Inflammatory macrophage treated with lipopolysaccharide for 4 hours (primary cell): ENCODE measurements at places on chromosomes 12 and 14.

DNA sequence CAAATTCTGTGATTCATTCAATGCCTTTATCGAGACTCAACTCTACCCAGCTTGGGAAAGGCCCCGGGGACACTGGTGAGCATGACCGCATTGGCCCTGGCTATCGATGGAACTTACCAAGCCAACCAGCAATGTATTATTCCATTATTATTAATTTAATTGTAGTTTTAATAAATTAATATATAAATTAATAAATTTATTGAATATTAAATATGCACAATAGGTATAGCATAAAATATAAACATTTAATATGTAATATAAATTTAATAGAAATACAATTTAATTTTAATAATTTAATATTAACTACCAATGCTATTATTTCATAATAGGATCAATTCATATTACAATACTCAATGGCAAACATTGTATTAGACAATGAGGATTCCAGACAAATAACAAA is 163.4 kb downstream of the DPF3 start:
- DNase-seq = no peak

GRCh38 chr12:66065641-66066136 is 64.9 kb downstream of the LLPH start:
- DNase-seq = no peak

DNA sequence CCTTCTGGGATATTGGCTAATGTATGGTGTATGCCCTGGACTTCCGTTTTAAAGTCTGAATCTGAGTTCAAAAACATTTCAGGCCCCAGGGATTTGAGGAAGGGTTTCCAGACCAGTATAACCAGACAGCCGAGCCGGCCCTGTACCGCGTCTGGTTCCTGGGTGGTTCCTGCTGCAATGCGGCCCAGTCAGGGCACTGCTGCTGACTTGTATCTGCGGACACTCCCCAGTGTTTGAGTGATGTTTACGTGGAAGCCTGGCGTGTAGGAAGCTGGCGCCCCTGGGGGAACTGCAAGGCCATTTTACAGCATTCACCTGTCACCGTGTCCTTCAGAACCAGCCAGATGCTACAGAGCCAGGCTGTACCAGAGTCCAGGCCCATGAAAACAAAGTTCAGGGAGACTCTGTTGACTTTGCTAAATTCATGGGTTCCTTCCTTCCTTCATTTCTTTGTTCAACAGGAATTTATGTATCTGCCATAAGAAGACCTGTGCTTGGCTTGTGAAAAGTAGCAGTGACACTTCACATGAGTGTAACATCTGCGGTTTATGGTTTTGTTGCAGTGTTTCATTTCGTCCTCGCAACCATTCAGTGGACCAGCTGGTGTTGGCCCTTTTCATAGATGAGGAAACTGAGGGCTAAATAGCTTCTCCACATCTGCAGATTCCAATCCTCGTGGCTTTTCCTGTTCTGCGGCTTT is 16.8 kb downstream of the EML1 start:
- no peak for DNase-seq

- DNase-seq = no peak
Observed at GRCh38 chr12:72699362-72699761, 427.2 kb downstream of the TRHDE start.

DNA sequence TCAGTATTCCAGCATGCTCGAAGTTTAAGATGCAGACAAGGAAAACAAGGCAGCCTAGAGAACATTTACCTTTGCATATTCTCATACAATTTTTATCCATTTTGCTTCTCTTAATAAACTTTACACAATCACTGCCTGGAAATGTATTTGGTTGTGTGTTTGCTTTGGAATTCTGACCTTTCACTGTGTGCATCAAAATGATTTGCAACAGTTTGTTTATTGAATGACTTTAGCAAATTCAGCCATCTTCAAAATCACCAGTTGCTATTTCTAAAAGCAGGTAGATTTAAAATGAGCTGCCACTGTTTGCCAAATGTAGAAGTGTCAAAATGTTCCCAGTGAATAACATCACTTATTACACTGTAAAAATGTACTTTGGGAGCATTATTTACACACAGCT is 669.9 kb downstream of the SLC16A7 start:
- DNase-seq = no peak

DNA sequence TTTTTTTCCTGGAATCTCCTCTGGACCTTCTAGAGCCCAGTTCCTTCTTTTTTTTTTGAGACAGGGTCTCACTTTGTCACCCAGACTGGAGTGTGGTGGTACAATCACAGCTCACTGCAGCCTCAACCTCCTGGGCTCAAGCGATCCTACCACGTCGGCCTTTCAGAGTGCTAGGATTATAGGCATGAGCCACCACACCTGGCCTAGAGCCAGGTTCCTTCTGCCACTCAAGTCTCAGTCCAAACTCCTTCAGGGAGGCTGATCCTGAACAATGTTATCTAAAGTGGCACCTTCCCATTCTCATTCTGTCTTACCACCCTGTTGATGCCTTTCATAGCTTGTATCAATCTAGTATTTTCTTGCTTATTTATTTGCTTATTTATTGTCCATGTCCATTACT is 22.3 kb upstream of the ELK3 start:
- no peak for DNase-seq

GRCh38 chr12:131345521-131346436 is 365.1 kb upstream of the SFSWAP start:
- no peak for DNase-seq

DNA sequence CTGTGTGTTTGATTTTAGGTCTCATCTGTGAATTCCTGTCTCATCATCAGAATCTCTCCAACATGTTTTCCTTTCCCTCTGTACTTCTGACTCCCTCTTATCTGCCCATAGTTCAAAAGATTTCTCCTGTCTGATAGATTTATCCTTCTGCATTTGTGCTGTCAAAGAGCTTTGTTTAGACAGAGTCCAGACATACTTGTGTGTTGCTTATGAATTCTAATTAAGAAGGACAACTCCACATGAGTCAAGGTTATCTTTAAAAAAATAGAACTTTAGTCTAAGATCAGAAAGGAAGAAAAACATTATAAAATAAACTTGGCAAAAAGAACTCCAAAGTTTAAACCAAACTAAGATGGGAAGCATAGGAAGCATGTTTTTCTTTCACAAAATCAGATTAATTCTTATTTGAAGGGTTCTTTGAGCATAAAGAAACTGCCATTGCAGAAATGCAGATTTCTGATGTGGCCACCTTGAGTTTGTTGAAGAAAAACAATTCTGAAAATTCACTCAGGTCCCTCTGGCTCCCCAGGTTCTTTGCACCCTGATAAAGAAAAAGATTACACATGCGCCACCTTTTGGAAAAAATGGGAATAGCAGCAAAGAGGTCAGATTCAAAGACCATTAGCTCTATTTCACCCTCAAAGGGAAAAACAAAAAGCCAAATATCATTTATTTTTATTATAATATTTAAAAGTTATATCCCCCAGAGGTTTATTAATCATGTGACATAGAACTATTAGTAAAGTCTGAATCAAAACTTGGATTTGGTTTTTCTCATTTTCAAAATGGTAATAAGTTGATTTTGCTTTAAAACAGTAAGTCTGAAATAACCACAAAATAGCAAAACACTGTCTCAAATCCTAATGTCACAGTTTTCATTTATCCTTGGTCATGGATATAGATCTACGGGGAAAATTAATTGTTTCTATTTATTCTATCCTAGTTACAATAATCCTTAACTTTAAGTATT is 143.7 kb upstream of the DCN start:
- DNase-seq = peak; percentile 32

GRCh38 chr12:123096182-123096581 is 54.7 kb downstream of the PITPNM2 start:
- DNase-seq = no peak

- DNase-seq = no peak
Observed at GRCh38 chr12:91804533-91804932, 341.1 kb downstream of the BTG1 start.

DNA sequence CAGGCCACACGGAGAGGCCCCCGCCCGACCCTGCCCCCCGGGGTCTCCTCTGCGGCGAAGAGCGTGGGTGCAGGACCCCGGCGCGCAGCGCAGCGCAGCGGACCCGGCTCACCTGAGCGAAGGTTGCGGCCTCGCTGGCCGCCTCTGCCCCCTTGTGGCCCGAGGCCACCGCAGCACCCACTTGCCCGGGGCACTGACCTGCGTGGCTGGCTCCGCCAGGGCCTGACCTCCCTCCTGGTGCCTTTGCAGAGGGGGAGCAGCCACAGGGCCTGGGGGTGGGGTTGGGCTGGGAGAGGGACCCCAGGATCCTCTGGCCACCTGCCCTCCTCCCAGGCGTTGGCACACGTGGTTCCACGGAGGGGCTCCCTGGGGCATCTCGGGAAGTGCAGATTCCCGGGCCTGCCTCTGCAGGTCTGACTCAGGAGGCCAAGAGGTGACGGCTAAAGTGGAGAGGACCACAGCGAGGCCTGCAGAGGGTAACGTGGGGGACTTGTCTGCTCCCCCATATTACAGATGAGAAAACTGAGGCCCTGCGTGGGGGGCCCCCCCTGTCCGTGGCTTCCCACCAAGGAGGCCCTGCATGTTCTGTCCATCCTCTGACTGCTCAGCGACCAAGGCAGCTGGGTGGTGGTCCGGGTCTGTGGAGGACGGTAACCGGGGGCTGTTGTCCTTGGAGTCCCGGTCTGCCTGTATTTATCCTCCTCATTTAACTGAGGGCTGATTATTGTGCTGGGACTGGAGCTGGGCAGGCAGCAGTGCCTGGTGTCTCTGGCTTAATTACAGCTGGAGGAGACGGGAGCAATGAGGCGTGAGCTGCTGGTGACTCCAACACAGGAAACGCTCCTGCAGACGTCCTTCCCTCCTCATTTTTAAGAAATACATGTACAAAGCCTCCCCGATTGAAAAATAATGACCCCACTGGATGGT is 67.9 kb upstream of the BEGAIN start:
- peak; percentile 9 for DNase-seq

DNA sequence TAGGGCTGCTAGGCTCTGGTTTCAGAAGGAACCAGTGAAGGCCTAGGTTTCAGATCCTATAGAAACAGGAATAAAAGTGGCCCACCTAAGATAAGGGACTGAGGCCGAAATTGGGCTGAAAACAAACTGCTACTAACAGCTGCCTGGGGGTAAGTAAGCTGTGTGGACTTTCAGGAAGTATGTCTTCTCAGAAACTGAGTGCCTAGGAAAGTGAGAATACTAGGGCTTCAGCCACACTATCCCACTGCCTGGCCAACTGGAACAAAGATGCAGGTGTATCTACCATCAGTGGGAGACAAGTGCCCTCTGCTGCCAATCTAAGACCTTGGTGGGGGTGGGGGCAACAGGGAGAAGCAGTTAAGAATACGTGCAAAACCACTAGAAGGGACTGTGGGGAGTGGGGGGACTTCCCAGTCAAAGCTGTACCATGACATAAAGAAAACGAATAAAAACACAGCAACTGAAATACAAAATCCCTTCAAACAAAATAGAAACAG is 82.5 kb downstream of the MED13L start:
- peak; percentile 23 for DNase-seq

- DNase-seq = no peak
Observed at GRCh38 chr12:115964214-115964613, 313.3 kb downstream of the MED13L start.

DNA sequence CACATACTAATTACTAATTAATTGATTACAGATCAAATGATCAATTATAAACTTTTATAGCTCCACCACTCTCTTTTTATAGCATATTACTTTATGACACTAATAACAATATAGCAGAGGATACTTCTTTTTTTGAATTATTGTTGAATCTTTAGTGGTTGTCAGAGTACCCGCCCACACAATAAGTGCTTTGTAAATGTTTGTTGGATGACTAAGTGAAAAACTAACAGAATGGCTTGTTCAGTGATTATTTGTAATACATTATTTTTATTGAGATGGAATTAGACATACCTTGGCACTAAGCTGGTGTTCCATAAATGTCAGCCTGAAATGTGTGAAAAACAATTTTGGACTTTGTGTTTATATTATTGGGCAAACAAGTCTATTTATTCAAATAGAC is 670.5 kb upstream of the ATXN7L3B start:
- no peak for DNase-seq

- no peak for DNase-seq
Observed at GRCh38 chr12:131857908-131858850, 30.0 kb downstream of the MMP17 start.

GRCh38 chr12:56751712-56752598 is at the start of gene PRIM1:
TSS of gene PRIM1 (minus strand) at chr12:56752323. CDS start at chr12:56752298, 25 bp downstream.
- DNase-seq = peak; percentile 83

- DNase-seq = no peak
Observed at GRCh38 chr14:100677152-100677551, 49.5 kb upstream of the DLK1 start.

- DNase-seq = no peak
Observed at GRCh38 chr14:59313144-59313651, 124.7 kb downstream of the DAAM1 start.

- DNase-seq = no peak
Observed at GRCh38 chr12:30286345-30286926, 409.2 kb downstream of the IPO8 start.

- DNase-seq = no peak
Observed at GRCh38 chr14:103550451-103551337, 11.8 kb downstream of the BAG5 start.

GRCh38 chr14:55805250-55805649 is 225.2 kb downstream of the KTN1 start:
- no peak for DNase-seq

GRCh38 chr14:77041881-77042545 is 13.5 kb upstream of the IRF2BPL start:
- peak; percentile 61 for DNase-seq

DNA sequence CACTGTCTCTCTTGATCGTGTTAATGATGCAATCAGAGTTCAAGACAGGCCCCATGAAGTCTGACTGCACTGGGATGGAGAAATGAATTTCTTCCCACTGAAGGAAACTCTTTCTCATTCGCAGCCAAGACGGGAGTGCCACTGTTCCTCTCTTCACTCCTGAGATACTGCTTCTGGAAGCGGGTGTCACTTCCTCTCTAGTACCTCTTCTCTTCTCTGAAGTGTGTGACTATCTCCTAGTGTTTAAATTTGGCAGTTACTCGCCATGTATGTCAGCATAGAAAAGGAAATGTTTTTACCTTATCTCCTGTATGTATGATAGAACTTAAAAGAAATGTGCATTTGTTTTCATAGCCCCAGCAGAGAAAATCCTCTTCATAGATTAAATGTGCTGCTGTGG is 215.2 kb downstream of the ANO6 start:
- peak; percentile 55 for DNase-seq

GRCh38 chr12:98151105-98151590 is 364.2 kb upstream of the TMPO start:
- DNase-seq = no peak

DNA sequence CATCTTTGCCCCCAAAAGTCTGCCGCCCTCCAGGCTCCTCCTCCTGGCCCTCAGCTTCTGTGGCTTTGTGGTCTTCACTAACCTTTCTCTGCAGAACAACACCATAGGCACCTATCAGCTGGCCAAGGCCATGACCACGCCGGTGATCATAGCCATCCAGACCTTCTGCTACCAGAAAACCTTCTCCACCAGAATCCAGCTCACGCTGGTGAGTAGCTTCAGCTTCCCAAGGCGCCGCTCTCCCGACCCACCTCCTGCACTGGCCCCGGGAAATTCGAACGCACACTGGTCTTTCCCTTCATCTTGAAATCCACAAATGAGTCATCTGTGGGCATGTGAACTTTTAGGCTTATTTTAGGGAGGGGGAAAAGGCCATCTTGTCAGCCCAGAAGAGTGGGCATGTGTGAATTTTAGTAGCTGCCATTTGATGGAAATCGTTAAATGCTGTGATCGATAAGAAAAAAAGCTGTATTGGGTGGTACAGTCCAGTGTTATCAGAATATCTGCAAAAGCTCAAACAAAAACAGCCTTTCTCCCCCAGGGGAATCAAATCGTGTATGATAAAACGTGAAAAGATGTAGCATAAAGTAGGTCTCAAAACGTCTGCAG is 700 bp downstream of the SLC35E3 start:
- DNase-seq = peak; percentile 63

GRCh38 chr12:642633-643474 is 20.4 kb downstream of the NINJ2 start:
- no peak for DNase-seq

- no peak for DNase-seq
Observed at GRCh38 chr14:21923820-21924219, 250.2 kb upstream of the OR4E1 start.
